ENCODE measurements at places on chromosomes 12 and 14.

DNA sequence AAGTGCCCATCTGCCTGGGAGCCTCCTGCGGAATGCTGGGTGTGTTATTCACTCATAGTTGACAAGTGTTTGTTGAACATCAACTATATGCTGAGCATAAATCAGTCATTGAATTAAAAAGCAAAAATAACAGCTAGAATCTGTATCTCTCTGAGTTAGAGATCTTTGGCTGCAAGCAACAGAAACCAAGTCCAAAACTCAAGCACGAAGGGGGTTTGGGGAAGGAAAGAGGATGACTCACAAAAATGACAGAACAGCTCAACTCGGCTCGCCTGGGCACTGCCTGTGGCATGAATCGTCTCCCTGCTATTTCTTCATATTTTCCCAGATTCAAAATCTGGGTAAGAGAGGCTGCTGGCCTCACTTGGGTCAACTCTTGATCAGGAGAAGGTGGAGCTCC, 72.6 kb upstream of the NCOR2 start:
- DNase-seq, result no peak

GRCh38 chr12:4346931-4347330, 25.9 kb downstream of the TIGAR start:
- DNase-seq, result no peak

GRCh38 chr12:2183556-2184541, 131.1 kb downstream of the CACNA1C start:
- peak; percentile 66 for DNase-seq

DNA sequence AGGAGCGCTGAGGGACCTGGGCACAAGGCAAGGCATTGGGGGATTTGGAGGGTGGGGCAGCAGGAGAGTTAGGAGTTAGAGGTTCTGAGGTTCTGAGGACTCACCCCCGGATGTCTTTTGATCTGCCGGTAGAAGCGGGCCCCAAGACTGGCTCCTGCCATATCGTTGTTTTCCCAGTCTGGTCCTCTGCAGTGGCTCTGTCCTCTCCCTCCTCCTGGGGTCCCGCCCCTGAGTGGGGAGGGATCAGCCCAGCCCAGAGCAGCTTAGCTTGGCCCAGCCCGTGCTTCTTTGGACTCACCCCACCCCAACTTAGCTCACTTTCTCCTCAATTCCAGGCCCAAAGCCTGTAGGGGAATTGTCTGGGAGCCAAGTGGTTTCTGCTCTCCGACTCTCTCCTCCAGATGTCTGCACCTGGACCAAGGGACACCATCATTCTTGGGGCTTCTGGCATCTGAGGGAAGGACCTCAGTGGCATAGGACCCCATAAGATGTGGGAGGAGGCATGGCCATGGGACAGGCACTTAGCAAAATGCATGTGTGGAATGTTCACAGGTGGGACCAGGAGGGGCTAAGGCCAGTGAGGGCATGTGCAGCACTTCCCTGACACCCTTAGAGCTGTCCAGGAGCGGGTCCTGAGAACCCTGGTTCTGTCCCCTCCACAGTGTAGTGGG, 7.5 kb downstream of the SHMT2 start:
- DNase-seq, result no peak

- peak; percentile 99 for DNase-seq
Measured at GRCh38 chr14:58731465-58732293, 93.9 kb downstream of the DACT1 start.

GRCh38 chr14:80705241-80705980, 236.1 kb downstream of the CEP128 start:
- DNase-seq, result no peak

DNA sequence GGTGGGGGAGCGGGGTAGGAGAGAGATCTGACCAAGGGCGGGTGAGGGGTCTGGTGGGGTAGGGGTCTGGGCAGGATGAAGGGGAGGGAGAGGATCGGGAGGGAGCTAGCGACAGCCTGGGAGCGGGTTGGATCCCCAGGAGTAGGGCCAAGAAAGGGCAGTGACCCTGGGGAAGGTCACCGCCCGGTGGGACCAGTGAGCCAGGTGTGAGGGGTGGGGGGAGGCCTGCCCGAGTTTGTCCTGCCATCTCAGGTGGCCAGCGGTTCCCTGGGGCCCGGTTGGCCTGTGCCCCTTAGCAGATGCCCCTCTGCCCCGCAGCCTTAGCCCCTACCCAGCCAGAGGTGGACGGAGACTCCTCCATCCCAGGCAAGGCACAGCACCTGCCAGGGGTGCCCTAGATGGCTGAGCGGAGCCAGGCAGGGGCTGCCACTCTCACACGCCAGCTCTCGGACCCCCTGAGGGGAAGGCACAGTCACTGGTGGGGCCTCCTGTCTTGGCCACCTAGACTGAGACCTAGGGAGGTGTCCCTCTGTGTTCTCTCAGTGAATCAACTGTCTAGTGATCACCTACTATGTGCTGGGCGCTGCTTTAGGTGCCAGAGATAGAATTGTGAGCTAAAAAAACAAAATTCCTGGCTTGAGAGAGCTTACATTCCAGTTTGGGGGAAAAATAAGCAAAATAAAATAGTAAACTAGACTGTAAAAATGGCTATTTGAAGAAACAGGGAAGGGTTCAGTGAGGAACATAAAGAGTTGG, 629 bp upstream of the TTC7B start:
- no peak for DNase-seq

GRCh38 chr14:87916103-87916885, 76.7 kb downstream of the GALC start:
- DNase-seq, result no peak

DNA sequence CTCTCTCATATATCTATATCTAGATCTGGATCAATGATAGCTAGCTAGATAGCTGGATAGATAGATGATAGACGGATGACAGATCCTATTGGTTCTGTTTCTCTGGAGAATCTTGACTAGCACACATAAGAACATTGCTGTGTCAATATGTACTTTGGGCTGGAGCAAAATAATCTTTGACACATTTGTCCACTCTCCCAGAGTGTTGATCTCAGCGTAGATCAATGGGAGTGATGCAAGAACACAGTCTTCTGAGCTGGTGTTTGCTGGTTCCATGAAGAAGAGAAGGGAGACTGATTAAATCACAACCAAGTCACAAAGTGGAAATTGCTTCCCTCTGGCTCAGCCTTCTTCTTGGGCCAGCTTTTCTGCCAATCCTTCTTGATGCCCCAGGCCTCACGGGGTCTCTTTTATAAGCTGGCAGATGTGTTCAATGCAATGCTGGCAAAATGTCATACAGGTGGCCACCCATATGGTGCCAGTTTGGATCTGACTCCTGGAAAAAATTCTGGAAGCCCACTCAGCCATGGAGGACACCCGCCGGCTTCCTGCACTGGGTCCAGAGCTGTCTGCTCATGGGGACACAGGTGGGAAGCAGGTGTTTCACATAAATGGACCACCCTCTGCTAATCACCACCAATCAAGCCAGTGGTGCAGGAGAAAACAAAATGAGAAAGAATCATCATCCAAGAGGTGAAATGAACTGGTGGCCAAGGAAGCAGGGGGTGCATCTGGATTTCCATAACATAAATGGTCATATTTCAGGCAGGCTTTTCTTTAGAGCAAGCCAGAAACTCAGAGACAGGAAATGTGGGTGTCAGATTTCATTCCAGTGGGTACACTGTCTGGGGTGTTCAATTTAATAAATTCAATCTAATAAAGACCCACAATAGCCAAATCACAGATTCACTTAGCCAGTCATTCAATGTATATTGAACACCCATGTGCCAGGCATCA, 310.3 kb downstream of the DPF3 start:
- no peak for DNase-seq

- DNase-seq, result no peak
Measured at GRCh38 chr12:49941556-49942511, 8.7 kb upstream of the AQP2 start.

DNA sequence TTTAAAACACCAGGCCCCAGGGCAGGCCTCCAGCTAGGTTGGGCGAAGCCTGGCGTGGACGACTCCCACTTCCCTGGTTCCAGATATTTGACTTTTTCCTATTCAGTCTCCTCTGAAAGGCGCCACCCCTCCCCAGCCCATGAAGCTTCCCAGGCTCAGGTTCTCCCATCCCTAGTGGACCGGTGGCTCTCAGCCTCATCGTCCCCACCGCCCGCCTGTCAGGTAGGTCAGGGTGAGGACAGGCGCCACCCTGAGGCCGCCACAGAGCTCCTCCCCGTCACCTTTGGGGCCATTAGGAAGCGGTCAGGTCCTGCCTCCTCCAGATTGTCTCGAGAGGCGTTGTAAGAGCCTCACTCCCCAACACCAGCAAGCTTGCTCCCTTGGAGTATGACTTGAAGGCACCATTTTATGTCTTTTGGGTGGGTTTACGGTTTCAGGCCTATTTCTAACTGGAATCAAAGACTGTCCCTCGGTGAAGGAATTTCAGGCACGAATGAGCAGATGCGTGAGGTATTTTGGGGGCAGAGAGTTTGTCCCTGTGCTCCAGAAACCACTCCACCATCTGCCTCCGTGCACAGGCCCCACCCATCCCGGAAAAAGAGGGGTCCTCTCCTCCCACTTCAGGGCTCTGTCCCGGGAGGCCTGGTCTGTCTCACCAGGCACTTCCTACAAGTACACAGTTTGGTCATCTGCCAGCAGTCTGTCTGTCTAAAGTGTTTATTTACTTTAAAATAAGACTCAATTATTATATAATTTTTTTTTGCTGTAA, 55.6 kb downstream of the TSPAN9 start:
- DNase-seq, result no peak

- no peak for DNase-seq
Measured at GRCh38 chr12:23473071-23473470, 476.4 kb downstream of the SOX5 start.
